Hematopoietic multipotent progenitor cell treated with erythropoietin and hydrocortisone succinate and interleukin-3 and kit ligand, for 6 days (in vitro differentiated cells): ENCODE measurements at places on chromosomes 1 and 21.

DNA sequence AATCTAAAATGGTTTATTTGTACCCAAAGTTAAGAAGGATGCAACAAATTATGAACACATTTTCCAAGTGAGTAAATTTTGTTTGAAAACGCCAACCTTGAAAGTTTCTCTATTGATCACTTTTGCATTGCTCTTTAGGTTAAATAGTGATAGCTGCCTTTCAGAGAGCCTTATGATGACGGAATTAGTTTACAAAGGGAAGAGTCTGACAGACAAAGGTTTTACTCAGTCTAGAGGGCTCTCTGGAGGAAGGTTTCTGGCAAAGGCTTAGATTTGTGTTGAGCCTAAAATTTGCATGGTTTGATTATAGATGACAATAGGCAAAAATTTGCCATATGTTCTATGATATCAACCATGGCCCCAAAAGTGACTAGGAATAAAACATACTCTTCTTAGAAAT, 95.9 kb upstream of the RUNX1 start:
- no peak for DNase-seq

GRCh38 chr1:43991476-43992231, at the start of gene CCDC24:
TSS of gene CCDC24 (plus strand) at chr1:43991599. CDS start at chr1:43991879, 280 bp downstream.
- DNase-seq = peak; percentile 89

DNA sequence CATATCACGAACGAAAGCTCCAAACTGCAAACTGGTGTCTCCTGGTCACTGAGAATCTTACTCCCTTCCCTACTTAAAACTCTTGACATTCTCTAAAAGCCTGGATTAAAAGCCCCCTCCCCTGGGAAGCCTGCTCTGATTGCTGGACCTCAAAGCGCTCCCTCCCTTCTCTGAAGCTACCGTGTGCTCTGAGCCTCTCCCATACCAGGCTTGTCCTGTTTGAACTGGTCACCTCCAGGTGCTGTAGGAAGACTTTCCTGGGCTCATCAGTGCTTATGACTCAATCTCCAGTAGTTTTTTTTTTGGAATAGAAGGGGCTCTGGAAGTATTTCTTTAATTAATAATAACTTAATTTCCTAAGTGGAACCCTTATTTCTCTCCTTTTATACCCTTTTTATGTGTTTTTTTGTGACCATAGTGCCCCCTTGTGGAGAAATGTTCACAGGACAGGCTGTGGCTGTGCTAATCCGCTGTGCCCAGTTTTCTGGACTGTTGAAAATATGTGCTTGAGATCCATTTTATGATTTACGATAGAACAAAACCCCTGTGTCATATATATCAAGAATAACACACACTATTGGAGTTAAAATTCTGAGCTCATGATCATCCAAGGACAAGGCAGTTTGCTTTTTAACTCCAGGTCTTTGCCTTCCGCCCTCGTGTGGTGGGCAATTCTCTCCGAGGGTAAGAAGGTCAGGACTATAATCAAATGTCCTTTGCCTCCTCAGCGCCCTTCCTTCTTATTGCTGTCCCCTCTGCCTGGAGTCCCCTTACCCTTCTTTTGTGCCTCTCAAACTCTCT, 16.9 kb downstream of the MTARC1 start:
- DNase-seq = peak; percentile 64

GRCh38 chr1:15762546-15762945, 4.0 kb downstream of the FBLIM1 start:
- no peak for DNase-seq

- DNase-seq = no peak
These were observed 55.8 kb upstream of the SGIP1 start for GRCh38 chr1:66478116-66478515.

DNA sequence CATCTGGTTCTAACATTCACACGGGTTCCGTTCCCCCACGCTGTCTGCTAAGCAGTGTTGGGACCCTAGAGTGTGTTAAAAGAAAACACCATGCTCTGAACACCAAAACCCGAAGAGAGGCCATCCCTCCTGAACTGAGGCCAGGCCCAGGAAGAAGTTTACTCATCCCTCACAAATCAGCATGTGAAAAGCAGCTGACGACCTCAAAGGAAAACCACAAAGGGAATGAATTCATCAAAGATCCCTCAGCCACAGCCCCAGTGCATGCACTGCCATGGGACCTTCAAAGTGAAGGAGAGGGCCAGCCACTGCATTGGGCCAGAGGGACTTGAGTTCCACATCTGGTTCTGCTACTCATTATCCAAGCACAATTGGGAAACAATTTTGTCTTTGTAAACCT, 7.0 kb upstream of the PSEN2 start:
- no peak for DNase-seq

- no peak for DNase-seq
These were observed 21.3 kb upstream of the FBXO28 start for GRCh38 chr1:224092601-224093000.

DNA sequence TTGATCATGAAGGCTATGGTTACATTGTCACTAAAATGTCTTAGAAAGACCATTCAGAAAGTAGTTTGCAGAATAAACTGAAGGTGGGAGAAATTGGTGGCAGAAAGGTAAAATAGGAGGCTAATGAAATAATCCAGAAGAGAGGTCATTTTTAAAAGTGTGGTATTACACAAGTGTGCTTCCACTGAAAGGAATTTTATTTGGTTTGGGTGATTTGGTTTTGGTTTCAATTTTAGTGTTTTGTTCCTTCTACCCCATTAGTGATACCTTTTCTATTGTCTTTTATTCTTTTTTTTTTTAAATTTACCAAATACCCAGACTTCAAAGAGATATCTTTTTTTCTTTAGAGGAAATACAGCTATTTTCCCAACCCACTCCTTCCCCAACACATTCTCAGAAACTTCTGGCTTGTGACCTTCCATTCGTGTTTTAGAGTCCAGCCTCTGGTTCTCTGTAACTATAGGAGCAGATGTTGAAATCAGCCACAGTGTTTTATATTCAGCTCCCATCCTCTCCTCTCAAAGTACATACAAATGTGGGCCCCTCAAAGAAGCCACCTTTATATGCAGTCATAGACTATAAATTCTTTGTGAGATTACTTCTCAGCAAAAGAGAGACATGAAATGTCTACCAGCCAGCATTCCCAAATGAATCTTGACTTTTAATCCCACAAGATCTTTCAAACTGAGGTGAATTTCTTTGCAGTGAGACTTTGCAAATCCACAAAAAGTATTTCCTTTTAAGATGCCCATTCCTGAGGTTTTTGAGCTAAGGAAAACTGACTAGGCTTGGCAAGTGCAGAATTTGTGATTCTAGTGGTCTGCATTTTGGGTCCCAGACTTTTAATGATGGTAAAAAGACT, 42.0 kb upstream of the PALMD start:
- no peak for DNase-seq

- no peak for DNase-seq
These were observed 69.8 kb upstream of the PGBD5 start for GRCh38 chr1:230495891-230496385.

DNA sequence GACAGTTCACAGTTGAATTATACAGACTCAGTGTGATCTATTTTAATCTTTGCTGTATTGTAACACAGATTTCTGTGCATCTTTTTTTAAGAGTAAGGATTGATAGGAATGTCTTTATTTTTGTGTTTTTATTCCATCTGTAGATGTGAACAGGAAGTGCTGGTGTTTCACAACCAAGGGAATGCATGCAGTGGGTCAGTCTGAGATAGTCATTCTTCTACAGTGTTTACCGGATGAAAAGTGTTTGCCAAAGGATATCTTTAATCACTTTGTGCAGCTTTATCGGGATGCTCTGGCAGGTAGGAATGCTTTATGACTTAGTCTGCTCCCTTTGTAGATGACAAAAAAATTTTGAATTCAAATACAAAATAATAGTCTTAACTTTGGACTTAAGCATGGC, 84.5 kb downstream of the CC2D1B start:
- DNase-seq = no peak

DNA sequence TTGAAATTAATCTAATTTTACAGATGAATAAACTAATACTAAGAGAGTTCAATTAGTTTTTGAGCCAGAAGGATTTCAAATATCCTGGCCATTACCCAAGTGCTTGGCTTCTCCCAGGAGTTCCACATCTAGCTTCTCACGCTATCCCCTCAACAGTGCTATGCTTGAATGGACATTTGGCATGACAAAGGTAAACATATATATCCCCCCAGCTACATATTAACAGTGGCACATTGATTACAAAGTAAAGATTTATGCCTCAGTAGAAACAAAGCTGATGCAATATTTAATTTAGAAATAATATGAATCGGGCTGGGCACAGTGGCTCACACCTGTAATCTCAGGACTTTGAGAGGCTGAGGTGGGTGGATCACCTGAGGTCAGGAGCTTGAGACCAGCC, 434.6 kb upstream of the PRMT6 start:
- DNase-seq = no peak

- no peak for DNase-seq
These were observed 67.5 kb downstream of the CD247 start for GRCh38 chr1:167450843-167451242.

- peak; percentile 82 for DNase-seq
These were observed 3.5 kb downstream of the FMO2 start for GRCh38 chr1:171188388-171189266.

GRCh38 chr1:64479874-64480273, 9.9 kb downstream of the CACHD1 start:
- no peak for DNase-seq

DNA sequence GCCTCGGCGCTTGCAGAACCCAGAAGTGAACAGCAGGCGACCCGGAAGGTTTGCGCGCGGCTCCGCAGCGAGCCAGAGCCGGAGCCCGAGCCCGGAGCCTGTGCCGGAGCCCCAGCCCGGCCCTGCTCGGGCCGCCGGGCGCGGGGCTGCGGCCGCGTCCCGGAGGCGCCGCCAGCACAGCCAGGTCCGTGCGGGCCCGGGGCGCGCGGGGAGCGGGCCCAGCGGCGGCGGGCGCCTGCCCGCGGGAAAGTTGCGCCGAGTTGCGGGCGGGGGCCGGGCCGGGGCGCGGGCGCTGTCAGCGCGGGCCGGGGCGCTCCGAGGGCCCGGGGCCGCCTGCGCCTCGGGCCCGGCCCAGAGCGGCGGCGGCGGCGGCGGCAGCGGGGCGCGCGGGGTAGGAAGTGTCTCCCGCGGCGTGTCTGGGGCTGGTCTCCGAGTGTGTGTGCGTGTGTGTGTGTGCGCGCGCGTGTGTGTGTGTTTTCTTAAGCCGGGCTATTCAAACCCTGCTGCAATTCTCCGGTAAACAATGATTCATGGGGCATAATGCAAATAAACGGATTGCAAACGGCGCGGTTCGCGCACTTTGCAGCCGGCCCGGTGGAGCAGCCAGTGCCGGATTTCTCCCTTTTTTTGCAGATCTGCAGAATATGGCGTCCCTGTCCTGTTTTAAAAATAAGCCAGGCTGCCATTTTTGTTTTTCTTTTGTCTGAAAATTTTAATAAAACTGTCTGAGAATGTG, at the start of gene ZNF362:
Gene ZNF362 (plus strand): TSS at position 22 of the 736 bp plus-strand sequence. CDS start 14,083 bp downstream, outside the sequence.
- peak; percentile 72 for DNase-seq

- DNase-seq = no peak
These were observed 170.7 kb downstream of the IER5 start for GRCh38 chr1:181259026-181259745.

GRCh38 chr1:93765099-93765498, 83.5 kb upstream of the BCAR3 start:
- DNase-seq = no peak

DNA sequence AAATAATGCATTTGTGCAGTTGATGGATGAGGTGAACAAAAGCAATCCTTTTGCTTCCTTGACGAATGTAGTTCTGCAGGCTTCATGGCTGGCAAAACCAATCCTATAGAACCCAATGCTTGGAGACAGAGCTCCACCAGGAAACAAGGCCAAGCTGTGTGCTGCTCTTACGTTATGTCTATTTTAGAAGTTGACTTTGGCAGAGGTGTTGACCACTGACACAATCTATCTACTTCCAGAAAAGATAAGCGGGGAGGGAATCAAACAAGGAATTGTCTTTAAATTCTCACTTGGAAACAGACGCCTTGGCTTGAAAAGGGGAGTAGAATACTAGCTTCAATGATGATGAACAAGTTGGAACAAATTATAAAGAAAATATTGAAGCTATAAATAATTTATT, 211.2 kb downstream of the SETD4 start:
- DNase-seq = no peak

DNA sequence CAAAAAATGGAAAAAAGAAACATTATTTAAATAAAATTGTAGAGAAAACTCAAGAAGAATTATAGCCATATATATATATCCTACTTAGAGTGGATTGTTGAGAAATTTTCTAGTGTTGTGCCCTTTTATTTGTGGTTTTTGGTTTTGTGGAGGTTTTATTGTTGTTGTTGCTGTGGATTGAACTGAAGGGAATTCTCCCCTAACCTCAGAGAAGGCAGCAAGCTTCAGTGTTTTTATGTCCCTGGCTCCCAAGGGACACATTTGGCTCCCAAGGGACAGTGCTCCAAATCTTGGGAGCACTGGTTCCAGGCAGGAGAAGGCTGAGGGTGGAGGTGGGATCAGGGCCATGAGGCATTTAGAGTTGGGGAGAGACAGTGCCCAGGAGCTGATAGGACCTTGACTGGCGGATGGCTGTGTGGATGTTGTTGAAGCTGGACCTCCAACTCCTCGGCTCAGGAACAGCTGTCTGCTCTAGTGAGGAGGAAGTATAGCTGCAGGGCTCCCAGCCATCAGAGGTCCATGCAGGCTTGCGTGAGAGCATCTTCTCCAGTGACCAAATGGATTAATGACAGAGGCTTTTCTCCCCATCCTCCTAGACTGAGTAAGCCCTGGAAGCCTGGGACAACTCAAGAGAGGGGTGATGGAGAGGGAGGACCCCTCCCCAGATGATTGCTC, 100.5 kb downstream of the TEX35 start:
- no peak for DNase-seq
